Fibroblast of mammary gland (primary cell): ENCODE measurements at places on chromosomes 4 and X.

- DNase-seq = no peak
These were observed 260.6 kb downstream of the EVC2 start for GRCh38 chr4:5447755-5448154.

- DNase-seq = no peak
These were observed 96.6 kb downstream of the EFHC2 start for GRCh38 chrX:44246826-44247225.

GRCh38 chr4:87093443-87094123 lies 126.8 kb downstream of the KLHL8 start:
- DNase-seq = peak; percentile 54

- DNase-seq = no peak
These were observed 2.2 kb upstream of the VGLL1 start for GRCh38 chrX:136529795-136530194.

- no peak for DNase-seq
These were observed 45.3 kb upstream of the HMX1 start for GRCh38 chr4:8916906-8917305.

DNA sequence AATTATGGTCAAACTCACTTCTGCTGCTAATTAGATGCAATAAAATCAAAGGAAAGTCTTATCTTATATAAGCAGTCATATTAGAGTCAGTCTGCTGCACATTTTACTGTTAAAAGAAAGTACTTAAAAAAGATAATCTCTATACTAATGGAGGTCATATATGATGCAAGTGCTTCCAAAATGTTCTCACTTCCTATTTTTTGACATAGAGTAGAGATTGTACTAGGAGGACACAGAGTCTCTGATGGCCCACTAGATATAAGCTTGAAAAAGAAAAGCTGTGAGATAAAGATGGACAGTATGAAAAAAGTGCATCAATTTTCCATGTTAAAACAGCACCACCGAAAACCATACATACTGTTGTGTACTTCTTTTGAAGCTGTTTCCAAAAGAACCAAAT lies 196.9 kb downstream of the KLHL13 start:
- DNase-seq = no peak

GRCh38 chr4:55468724-55469123 lies 73.0 kb downstream of the TMEM165 start:
- peak; percentile 73 for DNase-seq

DNA sequence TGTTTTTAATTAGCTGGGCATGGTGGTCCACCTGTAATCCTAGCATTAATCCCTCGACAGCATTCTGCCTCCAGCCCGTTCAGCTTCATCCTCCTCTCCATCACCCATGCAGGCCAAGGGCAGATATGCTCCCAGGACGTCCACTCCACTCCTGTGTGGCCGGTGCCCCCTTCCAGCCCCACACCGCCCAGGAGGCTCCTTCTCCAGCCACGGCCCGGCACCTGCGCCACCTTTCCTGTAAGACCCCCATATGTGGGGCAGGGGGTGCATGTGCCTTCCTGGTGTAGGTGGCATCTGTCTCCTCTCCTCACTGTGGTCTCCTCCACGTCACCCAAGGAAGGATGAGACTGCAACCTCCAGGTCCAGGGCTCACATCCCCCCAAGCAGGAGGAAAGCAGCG lies 57.0 kb upstream of the MXD4 start:
- DNase-seq = no peak

DNA sequence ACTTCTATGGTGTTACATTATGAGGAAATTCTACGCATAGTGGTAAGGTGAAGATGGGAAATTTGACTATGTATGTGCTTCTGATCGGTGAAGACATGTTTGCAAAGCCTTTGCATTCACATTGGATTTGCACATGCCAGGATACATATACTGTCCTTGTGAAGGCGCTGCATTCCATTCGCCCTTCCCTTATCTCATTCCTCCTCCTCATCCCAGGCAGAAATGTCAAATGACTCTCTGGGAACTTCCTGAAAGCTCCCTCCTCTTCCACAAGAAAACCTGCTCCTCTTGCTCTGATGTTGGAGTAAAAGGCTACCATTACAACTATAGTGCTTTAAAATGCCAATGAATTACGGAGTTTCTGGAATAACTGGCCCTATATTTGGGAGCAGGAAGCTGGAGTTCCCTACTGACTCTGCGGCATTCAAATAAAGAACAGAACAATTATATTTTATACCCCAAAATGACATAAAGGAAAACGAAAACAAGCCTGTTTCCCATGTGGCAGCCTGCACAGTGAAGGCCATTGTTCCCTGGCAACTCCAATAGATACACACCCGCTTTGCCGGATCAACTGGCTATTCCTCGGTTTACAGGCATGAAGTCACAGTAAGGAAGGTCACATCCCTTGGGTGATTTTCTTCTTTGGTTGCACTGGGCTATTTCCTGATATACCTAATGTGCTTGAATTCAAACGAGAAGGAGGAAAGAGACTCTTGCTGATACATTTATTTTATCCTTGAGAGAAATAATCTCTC lies 84.5 kb downstream of the AREG start:
- no peak for DNase-seq

GRCh38 chrX:110251526-110251925 lies 66.4 kb downstream of the AMMECR1 start:
- no peak for DNase-seq

DNA sequence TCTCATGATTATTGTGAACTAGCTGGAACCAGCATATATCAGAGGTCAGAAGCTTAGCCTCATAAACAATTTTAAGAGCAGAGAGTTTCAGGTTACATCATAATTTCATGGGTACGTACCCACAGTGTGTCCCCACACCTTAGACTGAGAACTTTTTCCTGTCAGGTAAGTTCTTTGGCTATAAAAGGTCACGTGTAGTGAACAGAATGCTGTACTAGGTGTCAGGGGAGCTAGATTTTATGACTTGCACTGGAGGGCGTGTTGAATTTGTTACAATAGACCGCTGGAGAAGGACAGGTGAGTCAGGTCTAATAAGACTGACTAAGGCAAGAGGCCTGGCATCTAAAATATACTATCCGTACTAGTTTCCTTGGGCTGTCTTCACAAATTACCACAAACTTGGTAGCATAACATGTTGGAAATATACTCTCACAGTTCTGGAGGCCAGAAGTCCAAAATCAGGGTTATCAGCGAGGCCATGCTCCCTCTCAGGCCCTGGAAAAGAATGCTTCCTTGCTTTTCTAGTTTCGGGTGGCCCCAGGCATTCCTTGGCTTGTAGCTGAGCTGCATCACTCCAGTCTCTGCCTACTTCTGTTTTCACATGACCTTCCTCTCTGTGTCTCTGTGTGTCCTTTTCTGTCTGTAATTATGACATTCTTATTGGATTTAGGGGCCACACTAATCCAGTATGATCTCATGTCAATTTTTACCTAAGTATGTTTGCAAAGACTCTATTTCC lies 512.0 kb upstream of the NR3C2 start:
- DNase-seq = no peak

DNA sequence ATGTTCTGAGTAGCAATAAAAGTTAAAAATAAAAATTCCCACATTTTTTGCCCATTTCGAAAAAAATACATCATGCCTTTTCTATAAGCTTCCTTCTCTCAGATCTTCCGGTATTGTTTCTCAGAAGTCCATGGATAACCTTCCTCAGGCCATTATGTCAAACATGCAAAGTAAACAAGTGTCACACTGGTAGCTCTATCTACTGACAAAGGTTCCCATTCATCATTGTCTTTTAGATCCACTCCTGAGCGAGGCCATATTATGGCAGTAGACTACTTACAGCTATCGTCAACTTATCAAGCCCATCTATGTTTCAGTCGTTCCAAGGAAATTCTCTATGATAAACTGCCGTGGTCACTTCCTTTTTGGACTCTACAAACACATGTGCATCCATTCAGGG lies 1068.2 kb downstream of the GLUD2 start:
- no peak for DNase-seq

DNA sequence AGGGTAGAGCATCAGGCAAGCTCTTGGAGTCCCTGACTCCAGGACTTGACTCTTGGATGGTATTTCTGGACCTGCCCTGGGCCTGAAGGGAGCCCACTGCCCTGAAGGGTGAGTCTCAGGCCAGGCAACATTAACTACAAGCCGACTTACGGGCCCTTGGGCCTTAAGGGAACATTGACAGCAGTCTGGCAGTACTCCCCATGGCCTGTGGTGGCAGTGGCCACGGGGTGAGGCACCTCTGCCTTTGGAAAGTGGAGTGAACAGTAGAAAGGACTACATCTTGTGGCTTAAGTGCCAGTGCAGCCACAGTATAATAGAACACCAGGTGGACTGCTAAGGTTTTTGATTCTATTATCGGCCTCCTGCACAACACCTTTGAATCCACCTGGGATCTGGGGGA lies 36.3 kb downstream of the SH3BGRL start:
- no peak for DNase-seq

GRCh38 chrX:132015875-132016274 lies 7.2 kb upstream of the STK26 start:
- no peak for DNase-seq

GRCh38 chr4:150108691-150109090 lies 30.4 kb downstream of the DCLK2 start:
- no peak for DNase-seq

DNA sequence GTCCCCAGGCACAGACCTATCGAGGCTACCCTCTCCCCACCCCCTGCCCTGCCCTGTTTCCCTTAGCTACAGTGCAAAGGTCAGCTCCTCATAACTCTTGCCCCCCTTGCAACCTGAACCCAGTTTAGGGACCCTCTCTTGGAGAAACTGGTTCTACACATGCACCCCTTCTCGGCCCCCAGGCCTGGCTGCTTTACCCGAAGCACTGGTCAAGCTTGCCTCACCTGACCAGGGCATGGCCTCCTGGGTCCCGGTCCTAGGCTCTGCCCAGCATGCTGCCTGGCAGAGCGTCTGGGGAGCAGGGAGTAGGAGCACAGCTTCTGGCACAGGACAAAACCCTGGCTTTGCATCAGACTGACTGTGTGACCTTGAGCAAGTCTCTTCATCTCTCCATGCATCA lies 28.0 kb downstream of the ZNF185 start:
- no peak for DNase-seq

DNA sequence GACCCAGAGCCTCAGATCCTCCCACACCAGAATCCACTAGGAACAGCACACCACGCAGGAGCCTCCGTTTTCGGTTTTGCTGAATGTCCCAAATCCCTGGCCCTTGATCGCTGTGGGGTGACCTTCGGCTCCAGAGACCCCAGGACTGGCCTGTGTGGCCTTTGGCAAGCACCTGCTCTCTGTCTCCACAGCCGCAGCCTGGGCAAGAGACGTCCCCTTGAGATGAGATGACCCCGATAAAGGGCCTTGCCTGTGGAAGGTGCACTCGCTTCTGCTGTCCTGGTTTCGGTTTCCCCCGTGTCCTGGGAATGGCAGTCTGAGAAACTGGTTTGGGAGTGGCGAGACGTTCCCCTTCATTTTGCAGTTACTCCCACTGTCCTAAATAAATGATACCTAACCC lies 9.6 kb downstream of the PSAPL1 start:
- no peak for DNase-seq

- DNase-seq = no peak
These were observed 3.9 kb downstream of the SHISA3 start for GRCh38 chr4:42401171-42401570.

- DNase-seq = peak; percentile 92
These were observed 37.2 kb downstream of the PCDH7 start for GRCh38 chr4:30757357-30757756.

GRCh38 chrX:11066812-11067211 lies 44.3 kb upstream of the HCCS start:
- DNase-seq = no peak

DNA sequence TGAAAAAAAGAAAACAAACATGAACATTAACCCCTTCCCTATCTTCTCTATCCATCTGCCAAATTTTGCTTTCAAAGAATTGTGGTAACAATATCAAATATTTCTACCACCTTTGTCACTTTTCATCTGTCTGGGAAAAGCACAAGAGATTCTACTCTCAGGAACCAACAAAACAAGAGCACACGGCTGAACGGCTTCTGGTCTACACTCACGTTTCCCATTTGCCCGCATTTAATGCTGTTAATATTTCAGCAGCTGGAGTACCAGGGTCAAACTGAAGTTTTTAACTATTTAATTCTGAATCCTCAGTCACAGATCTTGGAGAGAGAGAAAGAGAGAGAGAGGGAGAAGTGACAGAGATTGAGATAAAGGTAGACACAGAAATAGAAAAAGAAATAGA lies 91.4 kb downstream of the UNC5C start:
- DNase-seq = no peak

- no peak for DNase-seq
These were observed 748.9 kb upstream of the MAGEB2 start for GRCh38 chrX:29466456-29466855.

DNA sequence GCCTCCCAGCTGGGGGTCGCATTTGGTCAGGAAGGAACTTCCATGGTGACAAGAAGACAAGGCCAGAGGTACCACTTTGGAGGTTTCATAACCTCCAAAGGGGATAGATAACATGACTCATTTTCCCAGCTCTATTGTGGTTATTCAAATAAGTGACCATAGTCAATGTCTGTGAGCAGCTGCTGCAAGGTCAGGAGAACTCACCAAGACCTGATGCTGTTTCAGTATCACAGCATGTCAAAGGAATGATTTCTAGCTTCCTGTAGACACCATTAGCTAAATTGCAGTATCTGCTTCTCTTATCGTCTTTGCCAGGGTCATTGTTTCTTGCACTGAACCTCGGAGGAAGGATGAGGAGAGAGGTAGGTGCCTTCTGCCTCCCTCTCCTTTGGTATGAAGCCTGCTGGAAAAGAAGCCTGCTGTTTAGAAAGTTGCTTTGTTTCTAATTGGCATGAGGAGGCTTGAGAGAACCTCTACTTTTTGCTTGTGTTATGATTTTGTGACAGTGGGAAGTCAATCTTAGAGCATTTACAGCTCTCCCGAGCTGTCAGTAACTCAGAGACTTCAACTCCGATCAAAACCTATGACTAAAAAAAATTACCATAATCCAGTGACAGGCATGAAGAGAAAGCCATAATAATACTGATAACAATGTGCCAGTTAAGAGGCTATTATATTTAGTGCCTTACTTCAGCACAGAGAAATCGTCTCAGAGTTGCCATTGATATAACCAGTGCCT lies 38.0 kb upstream of the GATB start:
- DNase-seq = no peak

- no peak for DNase-seq
These were observed 49.1 kb upstream of the DHRSX start for GRCh38 chrX:2549876-2550275.

- no peak for DNase-seq
These were observed 6.6 kb downstream of the FGFR3 start for GRCh38 chr4:1799387-1800375.

DNA sequence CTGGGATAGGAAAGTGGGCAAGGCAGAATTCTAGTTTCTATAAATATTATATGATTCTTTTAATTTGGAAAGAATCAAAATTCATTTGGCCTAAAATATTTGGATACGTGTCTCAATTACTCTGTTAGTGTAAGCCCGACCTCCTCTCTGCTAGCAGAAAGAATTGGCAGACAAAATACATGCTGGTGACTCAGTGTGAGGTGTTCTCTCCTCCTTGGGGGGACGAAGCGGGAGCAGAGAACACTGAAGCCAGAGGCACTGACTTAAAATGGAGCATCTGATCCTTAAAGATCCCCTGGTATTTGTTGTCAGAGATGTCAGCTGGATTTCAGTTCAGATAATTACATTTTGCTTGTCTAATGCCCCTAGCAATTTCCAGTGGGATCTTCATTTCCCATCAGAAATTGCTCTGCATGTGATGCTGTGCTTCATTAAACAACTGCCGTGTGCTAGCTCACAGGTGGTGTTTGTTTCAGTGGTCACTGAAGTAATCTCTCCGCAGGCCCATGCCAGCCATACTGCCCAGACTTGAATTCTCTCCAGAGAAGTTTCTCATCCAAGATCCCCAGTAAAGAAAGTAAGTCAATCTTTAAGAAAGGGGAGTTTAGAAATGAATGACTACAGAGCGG lies 188.7 kb upstream of the TLL1 start:
- DNase-seq = peak; percentile 92

- DNase-seq = peak; percentile 49
These were observed 383.3 kb upstream of the ZFP42 start for GRCh38 chr4:187612301-187612700.
